ENCODE measurements at places on chromosomes 6 and 20. TPM values are rescaled to one million over a fixed set of nuclear protein-coding genes. Genes with fewer than 3 reads are reported as not detected.
A peak's percentile ranks its signal among the peaks of the same experiment; 100 is the strongest.

GRCh38 chr6:136404007-136404406 lies 114.4 kb upstream of the BCLAF1 start:
- H3K4me3 ChIP-seq = no peak overlapping the region
- H3K36me3 ChIP-seq = no peaks in the 10 kb centered on the region
- DNase-seq = no peak

GRCh38 chr6:6927521-6928361 lies 180.0 kb upstream of the RREB1 start:
- no peaks in the 10 kb centered on the region for H3K4me1 ChIP-seq
- no peak overlapping the region for H3K27ac ChIP-seq
- H3K4me3 ChIP-seq = no peak overlapping the region
- H3K27me3 ChIP-seq = no peaks in the 10 kb centered on the region
- H3K36me3 ChIP-seq = no peaks in the 10 kb centered on the region

GRCh38 chr6:119334535-119335264 lies 14.9 kb downstream of the MAN1A1 start:
- H3K4me3 ChIP-seq = no peak overlapping the region
- no peaks in the 10 kb centered on the region for H3K27me3 ChIP-seq
- no peaks in the 10 kb centered on the region for H3K36me3 ChIP-seq
- H3K4me1 ChIP-seq = peaks cover 17% of the 10 kb centered on the region

DNA sequence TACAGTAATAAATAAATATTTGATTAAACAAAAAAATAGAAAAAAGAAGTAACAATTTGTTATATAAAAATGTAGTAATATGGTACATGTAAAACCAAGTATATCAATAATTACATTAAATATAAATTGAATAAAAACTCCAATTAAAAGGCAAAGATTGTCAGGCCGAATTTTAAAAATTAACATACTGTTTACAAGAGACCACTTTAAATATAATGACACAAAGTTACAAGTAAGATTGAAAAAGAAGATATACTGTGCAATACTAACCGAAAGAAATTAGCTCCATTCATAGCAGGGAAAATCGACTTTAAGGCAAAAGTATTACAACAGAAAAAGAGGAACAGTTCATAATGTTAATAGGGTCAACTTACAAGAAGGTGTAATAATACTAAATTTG lies 571.5 kb upstream of the ARID1B start:
- no peak overlapping the region for H3K4me3 ChIP-seq
- no peak for DNase-seq
- H3K27ac ChIP-seq = no peak overlapping the region
- H3K4me1 ChIP-seq = no peaks in the 10 kb centered on the region
- H3K36me3 ChIP-seq = no peaks in the 10 kb centered on the region

- H3K4me3 ChIP-seq = no peak overlapping the region
- H3K27ac ChIP-seq = no peak overlapping the region
- no peaks in the 10 kb centered on the region for H3K27me3 ChIP-seq
- 0 out of 2 replicates have a peak, but pooled peaks cover 4% of the 10 kb centered on the region for H3K36me3 ChIP-seq
- DNase-seq = no peak
These were observed 270.4 kb upstream of the JARID2 start for GRCh38 chr6:14975471-14975817.

DNA sequence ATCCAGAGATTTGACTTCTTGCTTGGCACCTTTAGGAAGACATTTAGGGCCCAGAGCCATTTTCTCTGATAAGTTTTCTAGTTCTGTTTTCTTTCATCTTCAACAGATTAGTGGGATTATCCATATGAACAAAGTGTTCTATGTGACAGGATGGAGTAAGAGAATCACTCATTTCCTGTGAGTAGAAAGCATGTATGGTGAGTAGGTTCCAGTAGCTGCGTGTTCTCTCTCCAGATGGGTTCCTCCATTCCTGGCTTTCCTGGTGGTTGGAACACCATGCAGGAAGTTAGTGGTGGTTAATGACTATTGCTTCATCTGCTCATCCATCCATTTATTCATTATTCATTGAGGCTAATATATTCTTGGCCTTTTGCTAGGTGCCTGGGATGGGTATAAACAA lies 54.0 kb downstream of the EFCAB8 start:
- H3K27me3 ChIP-seq = no peaks in the 10 kb centered on the region
- H3K4me1 ChIP-seq = no peaks in the 10 kb centered on the region
- H3K27ac ChIP-seq = no peak overlapping the region
- DNase-seq = no peak
- H3K4me3 ChIP-seq = no peak overlapping the region

DNA sequence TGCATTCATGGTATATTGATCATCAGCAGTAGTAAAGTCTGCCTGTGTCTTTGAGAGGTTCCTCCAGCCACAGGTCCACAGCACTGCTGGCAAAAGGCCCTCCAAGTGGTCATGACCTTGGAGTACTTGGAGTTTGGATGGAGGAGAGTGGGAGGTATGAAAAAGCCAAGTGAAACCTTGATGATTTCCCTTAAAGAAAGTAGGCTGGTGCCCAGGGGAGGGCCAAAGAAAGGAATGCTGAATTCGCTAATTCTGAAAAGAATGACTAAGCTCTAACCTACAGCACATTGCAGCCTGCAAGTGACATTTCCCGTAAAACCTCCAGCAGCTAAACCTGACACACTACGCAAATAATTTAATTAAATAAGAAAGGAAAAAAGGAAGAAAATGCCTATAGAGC lies 223.4 kb upstream of the TAB2 start:
- H3K4me3 ChIP-seq = no peak overlapping the region
- peak; percentile 47 for DNase-seq
- H3K27ac ChIP-seq = no peak overlapping the region
- H3K27me3 ChIP-seq = no peaks in the 10 kb centered on the region

DNA sequence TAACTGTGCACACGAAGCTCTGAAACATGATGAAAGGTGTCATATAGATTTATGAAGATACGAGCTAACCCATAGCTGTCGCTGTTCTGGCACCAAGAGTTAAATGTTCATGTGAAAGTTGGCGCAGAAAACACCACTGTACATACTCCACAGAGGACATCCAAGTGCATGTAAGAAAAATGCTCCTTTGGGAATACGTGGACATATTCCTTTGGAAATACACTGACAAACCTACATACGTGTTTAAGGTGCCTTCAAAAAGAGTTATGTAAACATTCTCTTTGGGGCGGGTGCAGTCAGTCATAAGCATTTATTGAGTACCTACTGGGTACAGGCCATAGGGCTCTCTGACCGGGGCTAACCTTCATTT lies 723 bp upstream of the ARID1B start:
- H3K27ac ChIP-seq = peak overlapping the region; percentile 95
- DNase-seq = no peak
- H3K27me3 ChIP-seq = no peaks in the 10 kb centered on the region
- peak overlapping the region; percentile 70 for H3K4me3 ChIP-seq
- peaks cover 41% of the 10 kb centered on the region for H3K4me1 ChIP-seq
- H3K36me3 ChIP-seq = no peaks in the 10 kb centered on the region

- H3K27me3 ChIP-seq = no peaks in the 10 kb centered on the region
- DNase-seq = no peak
- H3K36me3 ChIP-seq = no peaks in the 10 kb centered on the region
- H3K4me3 ChIP-seq = no peak overlapping the region
- H3K27ac ChIP-seq = no peak overlapping the region
- H3K4me1 ChIP-seq = peaks cover 4% of the 10 kb centered on the region
These were observed 497.0 kb downstream of the BTBD3 start for GRCh38 chr20:12414446-12415274.

GRCh38 chr6:35214869-35215664 lies 1.3 kb downstream of the SCUBE3 start:
- no peak overlapping the region for H3K27ac ChIP-seq
- H3K27me3 ChIP-seq = peaks cover 91% of the 10 kb centered on the region
- no peaks in the 10 kb centered on the region for H3K36me3 ChIP-seq
- DNase-seq = peak; percentile 53

- H3K4me1 ChIP-seq = no peaks in the 10 kb centered on the region
- DNase-seq = no peak
- H3K4me3 ChIP-seq = no peak overlapping the region
- H3K27me3 ChIP-seq = no peaks in the 10 kb centered on the region
- H3K27ac ChIP-seq = no peak overlapping the region
- peaks cover 16% of the 10 kb centered on the region for H3K36me3 ChIP-seq
These were observed 63.0 kb downstream of the ITCH start for GRCh38 chr20:34426026-34426425.

GRCh38 chr20:24064092-24064491 lies 75.5 kb upstream of the GGTLC1 start:
- H3K4me1 ChIP-seq = 0 out of 2 replicates have a peak, but pooled peaks cover 6% of the 10 kb centered on the region
- no peaks in the 10 kb centered on the region for H3K27me3 ChIP-seq

- H3K36me3 ChIP-seq = no peaks in the 10 kb centered on the region
- H3K4me3 ChIP-seq = no peak overlapping the region
- no peak overlapping the region for H3K27ac ChIP-seq
- no peaks in the 10 kb centered on the region for H3K27me3 ChIP-seq
These were observed 12.6 kb upstream of the FAM209A start for GRCh38 chr20:56511926-56512325.

GRCh38 chr20:57380081-57380750 lies 11.0 kb upstream of the RBM38 start:
- no peak overlapping the region for H3K27ac ChIP-seq
- no peak overlapping the region for H3K4me3 ChIP-seq
- H3K36me3 ChIP-seq = peaks cover 19% of the 10 kb centered on the region

DNA sequence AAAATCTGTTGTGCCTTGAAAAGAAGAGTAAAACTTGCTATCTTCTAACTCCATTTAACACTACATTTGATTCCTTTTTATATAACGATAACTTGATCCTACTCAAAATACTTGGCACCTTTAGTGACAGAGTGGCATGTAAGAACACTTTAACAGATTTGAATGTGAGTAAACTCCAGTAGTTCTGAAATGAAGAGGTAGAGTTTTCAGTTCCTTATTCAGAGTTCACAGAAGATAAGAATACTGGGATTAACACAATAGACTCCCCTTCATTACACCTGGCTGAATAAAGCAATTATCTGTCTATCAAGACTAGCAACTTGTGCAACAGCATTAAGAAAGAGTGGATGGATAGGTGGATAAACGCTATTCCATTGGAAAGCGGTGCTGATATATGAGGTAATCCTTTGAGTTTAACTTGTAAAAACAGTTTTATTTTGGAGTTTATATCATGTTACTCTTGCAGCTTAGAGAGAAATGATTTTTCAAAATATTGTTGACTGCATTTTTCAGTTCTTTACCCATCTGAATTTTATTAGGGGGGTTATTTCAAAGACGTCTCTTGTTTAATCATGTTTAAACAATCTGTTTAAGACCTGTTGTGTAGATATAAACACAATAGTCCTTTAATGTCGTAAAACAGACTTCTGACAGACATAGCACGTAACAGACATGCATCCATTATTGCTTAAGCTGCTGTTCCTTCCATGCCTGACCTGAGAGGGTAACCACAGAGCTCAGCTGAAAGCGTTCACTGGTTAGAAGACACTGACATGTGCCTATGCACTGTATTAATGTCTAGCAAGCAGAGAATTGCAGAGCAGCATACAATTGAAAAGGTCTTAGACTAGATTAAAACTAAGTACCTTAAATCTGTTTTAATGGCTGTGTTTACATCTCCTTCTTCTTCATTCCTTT lies 102.4 kb upstream of the SUPT3H start:
- no peaks in the 10 kb centered on the region for H3K27me3 ChIP-seq
- no peaks in the 10 kb centered on the region for H3K4me1 ChIP-seq
- no peak overlapping the region for H3K4me3 ChIP-seq
- no peaks in the 10 kb centered on the region for H3K36me3 ChIP-seq
- no peak overlapping the region for H3K27ac ChIP-seq
- DNase-seq = no peak

GRCh38 chr6:71309656-71310055 lies 21.0 kb downstream of the OGFRL1 start:
- H3K4me3 ChIP-seq = no peak overlapping the region
- H3K4me1 ChIP-seq = no peaks in the 10 kb centered on the region
- no peak overlapping the region for H3K27ac ChIP-seq
- no peaks in the 10 kb centered on the region for H3K36me3 ChIP-seq
- DNase-seq = no peak

- no peaks in the 10 kb centered on the region for H3K36me3 ChIP-seq
- no peak overlapping the region for H3K27ac ChIP-seq
- H3K4me1 ChIP-seq = no peaks in the 10 kb centered on the region
- H3K4me3 ChIP-seq = no peak overlapping the region
- DNase-seq = no peak
These were observed 9.9 kb upstream of the PCIF1 start for GRCh38 chr20:45924391-45925261.

DNA sequence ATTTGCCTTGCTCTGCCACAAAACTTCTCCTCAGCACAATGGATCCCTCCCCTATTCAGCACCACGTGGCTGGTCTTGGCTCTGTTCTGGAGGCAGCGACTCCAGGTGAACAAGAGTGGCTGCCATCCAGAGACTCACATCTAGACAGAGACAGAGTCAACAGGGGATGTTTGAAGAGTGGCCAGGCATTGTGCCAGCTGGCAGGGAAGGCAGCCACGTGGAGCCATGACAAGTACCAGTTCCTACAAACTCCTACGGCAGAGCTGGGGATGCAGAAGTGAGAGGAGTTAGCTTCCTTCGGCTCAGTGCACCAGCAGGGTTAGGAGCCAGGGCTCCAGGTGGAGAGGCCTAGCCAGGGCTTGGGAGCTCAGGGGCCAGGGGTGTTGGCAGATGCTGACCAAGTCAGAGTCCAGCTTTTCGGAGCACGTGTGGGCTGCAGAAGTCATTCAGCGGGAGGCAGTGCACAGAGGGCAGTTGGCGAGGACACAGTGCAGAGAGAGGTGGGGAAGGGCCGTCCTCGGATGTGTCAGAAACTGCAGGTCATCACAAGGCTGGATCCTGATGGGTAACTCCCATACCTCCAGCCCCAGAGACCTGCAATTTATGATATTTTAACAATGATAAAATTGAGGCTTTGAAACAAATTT lies 171.7 kb upstream of the PDE10A start:
- H3K4me3 ChIP-seq = no peak overlapping the region
- H3K36me3 ChIP-seq = no peaks in the 10 kb centered on the region
- no peaks in the 10 kb centered on the region for H3K4me1 ChIP-seq
- H3K27ac ChIP-seq = no peak overlapping the region
- DNase-seq = no peak

GRCh38 chr6:31053873-31054272 lies 43.6 kb downstream of the MUC22 start:
- no peak overlapping the region for H3K27ac ChIP-seq
- no peaks in the 10 kb centered on the region for H3K27me3 ChIP-seq
- no peaks in the 10 kb centered on the region for H3K36me3 ChIP-seq
- no peak overlapping the region for H3K4me3 ChIP-seq
- DNase-seq = no peak

GRCh38 chr6:154773610-154774089 lies 40.4 kb downstream of the SCAF8 start:
- no peak for DNase-seq
- no peak overlapping the region for H3K4me3 ChIP-seq
- H3K27ac ChIP-seq = no peak overlapping the region

- H3K27me3 ChIP-seq = peaks cover 65% of the 10 kb centered on the region
- peak; percentile 67 for DNase-seq
- H3K4me3 ChIP-seq = peak within 1 kb of the TSS; percentile 95
These were observed at the start of the genes DUSP15 and TTLL9 for GRCh38 chr20:31869942-31870725. Gene DUSP15 (minus strand): TSS chr20:31870527. CDS start chr20:31870337, 190 bp downstream. Gene TTLL9 (plus strand): TSS chr20:31870634. CDS start chr20:31871127, 493 bp downstream.

Gene RIMS1
- 4.0 TPM for total RNA-seq

Gene FKBP1A
- total RNA-seq = 159 TPM

Gene OTOR
- total RNA-seq = not detected

Gene IPCEF1
- total RNA-seq = 0.27 TPM

Gene SULF2
- 20.7 TPM for total RNA-seq

Gene UBE2J1
- 10.3 TPM for total RNA-seq

Gene NQO2
- total RNA-seq = 117 TPM

Gene ELOVL2
- total RNA-seq = 1.7 TPM

Gene FRK
- 0.12 TPM for total RNA-seq

Measured in GM23338 (cell line).